ENCODE measurements at places on chromosomes 5 and 9.

- DNase-seq, result no peak
Measured at GRCh38 chr9:114116126-114116747, 17.1 kb upstream of the KIF12 start.

DNA sequence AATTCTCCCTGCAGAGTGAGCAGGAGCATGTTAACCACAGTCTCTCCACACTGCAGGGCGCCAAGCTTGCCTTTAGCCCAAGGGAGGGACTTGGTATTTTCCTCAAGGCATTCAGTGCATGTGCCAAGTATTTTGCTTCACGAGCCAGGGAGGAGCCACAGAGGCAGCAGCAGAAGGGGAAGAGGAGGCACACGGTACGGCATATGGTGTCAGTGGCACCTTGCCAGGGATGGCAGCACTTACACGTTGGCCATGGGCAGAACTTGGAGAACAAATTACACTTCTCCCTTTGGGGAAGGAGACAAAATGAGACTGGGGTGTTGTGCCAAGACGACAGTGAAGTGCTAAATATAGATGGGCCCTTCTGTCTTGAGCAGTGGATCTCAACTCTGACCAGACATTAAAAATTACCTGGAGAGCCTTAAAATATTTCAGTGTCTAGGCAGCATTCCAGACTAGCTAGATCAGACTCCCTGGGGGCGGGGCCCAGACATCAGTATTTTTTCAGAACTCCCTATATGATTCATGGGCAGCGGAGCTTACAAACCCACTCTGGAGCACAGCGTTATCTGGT is 155.8 kb downstream of the DRD1 start:
- no peak for DNase-seq

GRCh38 chr5:134148986-134149539 is 27.7 kb downstream of the SKP1 start:
- no peak for DNase-seq

- DNase-seq, result no peak
Measured at GRCh38 chr9:27176971-27177370, 67.9 kb downstream of the TEK start.

DNA sequence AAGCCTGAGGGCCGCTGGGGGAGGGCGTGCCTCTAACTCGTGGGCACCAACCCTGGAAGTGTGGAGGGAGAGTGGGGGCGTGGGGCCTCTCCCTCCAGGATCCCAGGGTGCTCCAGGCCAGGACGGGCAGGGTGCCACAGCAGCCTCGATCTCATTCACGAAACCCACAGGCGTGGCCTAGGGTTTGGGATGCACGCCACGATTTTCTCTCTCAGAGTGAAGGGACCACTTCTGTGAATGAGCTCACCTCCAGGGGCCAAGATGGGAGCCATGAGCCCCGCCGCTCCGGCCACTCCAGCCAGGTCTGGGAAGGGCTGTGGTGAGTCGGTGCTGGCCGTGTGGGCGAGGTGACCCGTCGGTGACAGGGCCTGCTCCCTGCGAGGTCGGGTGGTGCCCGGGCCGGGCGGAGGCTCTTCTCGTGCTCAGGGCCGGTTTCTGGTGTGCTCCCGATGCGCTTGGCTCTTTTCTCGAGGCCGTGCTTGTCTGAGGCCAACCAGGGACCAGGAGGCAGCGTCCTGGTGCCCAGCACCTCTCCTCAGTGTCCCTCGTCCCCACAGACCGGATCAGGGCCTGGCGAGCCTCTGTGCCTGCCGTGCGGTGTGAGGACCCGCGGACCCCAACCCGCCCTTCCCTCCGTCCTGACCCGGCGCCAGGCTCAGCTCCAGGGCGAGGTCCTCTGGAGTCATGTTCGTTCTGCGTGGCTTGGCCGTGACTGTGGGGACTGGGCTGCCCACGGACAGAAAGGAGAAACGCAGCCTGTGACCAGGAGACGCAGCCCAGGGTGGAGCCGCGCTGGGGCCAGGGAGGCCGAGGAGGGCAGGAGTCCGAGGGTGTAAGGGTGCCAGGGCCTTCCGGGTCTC is 31.0 kb downstream of the TPPP start:
- DNase-seq, result peak; percentile 12

GRCh38 chr9:138044485-138045383 is 167.2 kb downstream of the CACNA1B start:
- no peak for DNase-seq

All from activated CD8-positive, alpha-beta memory T cell treated with anti-CD3 and anti-CD28 coated beads, Interleukin-2, amount 50 U/mL, for 4 hours (primary cell).